Progenitor cell of endocrine pancreas (in vitro differentiated cells): ENCODE measurements at places on chromosomes 16 and 17. TPM values are rescaled to one million over a fixed set of nuclear protein-coding genes. Genes with fewer than 3 reads are reported as not detected.

- no peak overlapping the region for H3K4me3 ChIP-seq
- DNase-seq: no peak
- peaks cover 2% of the 10 kb centered on the region for H3K36me3 ChIP-seq
- H3K27ac ChIP-seq: peak overlapping the region; percentile 10
Observed at GRCh38 chr17:80263253-80264204, 2.9 kb downstream of the RNF213 start.

The SLFN12 gene
- 16.6 and 17.7 TPM in 2 replicates for total RNA-seq

The EPOP gene
- total RNA-seq: 8.2 and 10.0 TPM in 2 replicates

DNA sequence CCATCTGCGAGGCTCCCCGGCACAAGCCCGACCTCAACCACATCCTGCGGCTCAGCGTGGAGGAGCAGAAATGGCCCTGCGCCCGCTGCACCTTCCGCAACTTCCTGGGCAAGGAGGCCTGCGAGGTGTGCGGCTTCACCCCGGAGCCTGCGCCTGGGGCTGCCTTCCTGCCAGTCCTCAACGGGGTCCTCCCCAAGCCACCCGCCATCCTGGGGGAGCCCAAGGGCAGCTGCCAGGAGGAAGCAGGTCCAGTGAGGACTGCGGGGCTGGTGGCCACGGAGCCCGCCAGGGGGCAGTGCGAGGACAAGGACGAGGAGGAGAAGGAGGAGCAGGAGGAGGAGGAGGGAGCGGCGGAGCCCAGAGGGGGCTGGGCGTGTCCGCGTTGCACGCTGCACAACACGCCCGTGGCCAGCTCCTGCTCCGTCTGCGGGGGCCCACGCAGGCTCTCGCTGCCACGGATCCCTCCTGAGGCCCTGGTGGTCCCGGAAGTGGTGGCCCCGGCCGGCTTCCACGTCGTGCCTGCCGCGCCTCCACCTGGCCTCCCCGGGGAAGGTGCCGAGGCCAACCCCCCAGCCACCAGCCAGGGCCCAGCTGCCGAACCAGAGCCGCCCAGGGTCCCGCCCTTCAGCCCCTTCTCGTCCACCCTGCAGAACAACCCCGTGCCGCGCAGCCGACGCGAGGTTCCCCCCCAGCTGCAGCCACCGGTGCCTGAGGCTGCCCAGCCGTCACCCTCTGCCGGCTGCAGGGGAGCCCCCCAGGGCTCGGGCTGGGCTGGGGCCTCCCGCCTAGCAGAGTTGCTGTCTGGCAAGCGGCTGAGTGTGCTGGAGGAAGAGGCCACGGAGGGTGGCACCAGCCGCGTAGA, 13.1 kb upstream of the PRR35 start:
- no peak overlapping the region for H3K4me3 ChIP-seq
- DNase-seq: no peak
- H3K27ac ChIP-seq: no peak overlapping the region
- H3K4me1 ChIP-seq: no peaks in the 10 kb centered on the region
- no peaks in the 10 kb centered on the region for H3K27me3 ChIP-seq
- H3K36me3 ChIP-seq: no peaks in the 10 kb centered on the region

The CCL8 gene
- not detected in 2 replicates for total RNA-seq

- H3K27ac ChIP-seq: no peak overlapping the region
- H3K4me1 ChIP-seq: no peaks in the 10 kb centered on the region
- H3K27me3 ChIP-seq: peaks cover 33% of the 10 kb centered on the region
- no peak for DNase-seq
- H3K4me3 ChIP-seq: no peak overlapping the region
Observed at GRCh38 chr17:73683771-73684170, 39.5 kb upstream of the SDK2 start.

DNA sequence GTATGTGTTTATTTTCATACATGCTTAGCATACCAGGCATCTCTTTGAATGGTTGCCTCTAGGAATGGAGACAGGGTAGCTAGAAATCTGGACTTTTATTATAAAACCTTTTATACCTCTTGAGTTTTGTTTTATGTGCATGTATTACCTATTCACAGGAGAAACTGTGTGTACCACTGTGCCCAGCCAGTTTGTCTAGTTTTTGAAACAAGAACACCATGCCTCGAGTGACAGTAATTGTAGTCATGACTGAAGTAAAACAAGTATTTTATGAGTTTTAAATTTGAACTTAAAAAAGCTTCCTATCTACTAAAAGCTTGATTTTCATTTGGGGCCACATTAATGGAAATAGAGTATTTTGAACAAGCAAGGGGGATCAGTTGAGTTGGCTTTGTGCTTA, 57.4 kb downstream of the SNTB2 start:
- H3K27ac ChIP-seq: peak overlapping the region; percentile 30
- H3K27me3 ChIP-seq: no peaks in the 10 kb centered on the region
- peaks cover 4% of the 10 kb centered on the region for H3K4me1 ChIP-seq
- DNase-seq: no peak
- H3K4me3 ChIP-seq: no peak overlapping the region

DNA sequence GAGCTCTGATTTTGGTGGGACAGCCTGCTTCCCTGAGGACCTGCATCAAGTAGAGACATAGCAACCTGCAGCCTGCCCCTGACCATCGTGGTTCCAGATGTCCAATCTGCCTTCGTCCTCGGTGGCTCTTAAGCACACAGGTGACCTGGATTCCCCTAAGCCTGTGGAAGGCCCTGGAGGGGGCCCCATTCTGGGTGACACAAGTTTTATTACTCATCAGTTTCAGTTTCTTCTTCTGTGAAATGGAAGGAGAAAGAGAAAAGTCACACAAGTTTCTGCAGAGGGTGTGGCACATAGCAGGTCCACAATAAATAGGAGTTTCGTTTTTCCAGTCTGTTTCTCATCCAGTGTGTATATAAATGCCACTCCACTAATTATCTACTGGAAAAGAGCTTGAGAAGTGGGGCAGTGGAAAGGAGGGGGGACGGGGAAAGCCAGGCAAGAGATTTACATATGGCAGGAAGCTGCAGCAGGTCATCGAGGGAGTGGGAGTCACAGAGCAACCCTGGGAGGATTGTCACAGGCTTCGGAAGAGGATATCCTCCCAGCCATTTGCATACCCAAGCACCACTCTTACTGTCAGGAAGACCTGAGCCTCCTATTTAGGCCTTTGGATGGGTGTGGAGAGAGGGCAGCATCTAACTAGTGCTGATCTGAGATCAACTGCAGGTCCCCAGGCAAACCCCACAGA, 10.0 kb upstream of the NOS2 start:
- peaks cover 7% of the 10 kb centered on the region for H3K4me1 ChIP-seq
- no peak for DNase-seq
- H3K36me3 ChIP-seq: no peaks in the 10 kb centered on the region
- H3K4me3 ChIP-seq: no peak overlapping the region
- H3K27me3 ChIP-seq: peaks cover 27% of the 10 kb centered on the region
- H3K27ac ChIP-seq: no peak overlapping the region

- no peak overlapping the region for H3K4me3 ChIP-seq
- H3K4me1 ChIP-seq: peaks cover 11% of the 10 kb centered on the region
- peak; percentile 44 for DNase-seq
- H3K27me3 ChIP-seq: peaks cover 25% of the 10 kb centered on the region
- no peak overlapping the region for H3K27ac ChIP-seq
Observed at GRCh38 chr17:81522491-81523401, 5.4 kb upstream of the FSCN2 start.

The EIF4A3 gene
- total RNA-seq: 83.6 and 86.8 TPM in 2 replicates

DNA sequence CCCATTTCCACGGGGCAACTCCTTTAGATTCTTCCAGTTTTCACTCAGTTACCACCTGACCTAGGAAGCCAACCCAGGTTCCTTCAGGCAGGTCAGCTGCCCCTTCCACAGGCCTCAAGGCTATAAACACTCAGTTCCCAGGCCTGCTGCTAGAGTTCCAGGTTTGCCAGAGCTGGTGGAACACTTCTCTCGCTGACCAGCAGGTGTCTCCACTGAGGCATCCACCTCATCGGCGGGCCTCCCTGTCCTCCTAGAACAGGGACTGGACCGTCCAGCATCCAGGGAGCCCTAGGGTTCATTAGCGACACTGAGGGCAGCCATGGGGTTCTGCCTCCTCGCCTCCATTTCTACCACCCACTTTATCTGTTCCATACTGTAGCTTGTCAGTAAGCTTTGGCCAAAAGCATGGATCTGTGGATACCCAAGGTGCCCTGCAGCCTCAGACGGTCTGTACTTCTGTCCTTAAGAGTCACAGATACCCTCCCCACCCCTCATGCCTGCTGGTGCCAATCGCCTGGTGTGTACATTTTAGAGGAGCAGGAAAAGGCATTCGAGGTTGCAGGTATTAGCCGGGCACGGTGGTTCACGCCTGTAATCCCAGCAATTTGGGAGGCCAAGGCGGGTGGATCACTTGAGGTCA, 29.0 kb downstream of the PIMREG start:
- DNase-seq: peak; percentile 75
- peak overlapping the region; percentile 10 for H3K27ac ChIP-seq
- H3K36me3 ChIP-seq: no peaks in the 10 kb centered on the region
- H3K4me1 ChIP-seq: peaks cover 7% of the 10 kb centered on the region
- no peak overlapping the region for H3K4me3 ChIP-seq

GRCh38 chr16:84643180-84643583, 5.1 kb upstream of the KLHL36 start:
- H3K4me3 ChIP-seq: no peak overlapping the region
- peaks cover 25% of the 10 kb centered on the region for H3K27me3 ChIP-seq

DNA sequence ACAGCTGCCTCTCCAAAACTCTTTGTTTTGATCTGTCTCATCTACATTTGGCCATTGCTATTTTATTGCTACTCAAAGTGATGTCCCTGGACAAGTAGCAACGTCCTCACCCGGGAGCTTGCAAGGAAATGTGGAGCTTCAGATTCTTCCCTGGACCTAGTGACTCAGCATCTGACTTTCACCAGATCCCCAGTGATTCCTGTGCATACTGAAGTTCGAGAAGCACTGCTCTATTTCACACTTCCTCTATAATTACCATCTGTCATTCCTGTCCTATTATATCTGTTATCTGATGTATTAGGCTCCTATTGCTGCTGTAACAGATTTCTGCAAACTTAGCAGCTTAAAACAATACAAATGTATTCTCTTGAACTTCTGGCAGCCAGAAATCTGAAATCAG, 28.5 kb upstream of the VAT1L start:
- H3K36me3 ChIP-seq: no peaks in the 10 kb centered on the region
- no peak overlapping the region for H3K4me3 ChIP-seq
- H3K27ac ChIP-seq: no peak overlapping the region
- DNase-seq: no peak
- no peaks in the 10 kb centered on the region for H3K27me3 ChIP-seq

- no peaks in the 10 kb centered on the region for H3K4me1 ChIP-seq
- peak overlapping the region; percentile 49 for H3K27ac ChIP-seq
- no peak for DNase-seq
Observed at GRCh38 chr16:1572673-1573072, 39.2 kb downstream of the IFT140 start.

DNA sequence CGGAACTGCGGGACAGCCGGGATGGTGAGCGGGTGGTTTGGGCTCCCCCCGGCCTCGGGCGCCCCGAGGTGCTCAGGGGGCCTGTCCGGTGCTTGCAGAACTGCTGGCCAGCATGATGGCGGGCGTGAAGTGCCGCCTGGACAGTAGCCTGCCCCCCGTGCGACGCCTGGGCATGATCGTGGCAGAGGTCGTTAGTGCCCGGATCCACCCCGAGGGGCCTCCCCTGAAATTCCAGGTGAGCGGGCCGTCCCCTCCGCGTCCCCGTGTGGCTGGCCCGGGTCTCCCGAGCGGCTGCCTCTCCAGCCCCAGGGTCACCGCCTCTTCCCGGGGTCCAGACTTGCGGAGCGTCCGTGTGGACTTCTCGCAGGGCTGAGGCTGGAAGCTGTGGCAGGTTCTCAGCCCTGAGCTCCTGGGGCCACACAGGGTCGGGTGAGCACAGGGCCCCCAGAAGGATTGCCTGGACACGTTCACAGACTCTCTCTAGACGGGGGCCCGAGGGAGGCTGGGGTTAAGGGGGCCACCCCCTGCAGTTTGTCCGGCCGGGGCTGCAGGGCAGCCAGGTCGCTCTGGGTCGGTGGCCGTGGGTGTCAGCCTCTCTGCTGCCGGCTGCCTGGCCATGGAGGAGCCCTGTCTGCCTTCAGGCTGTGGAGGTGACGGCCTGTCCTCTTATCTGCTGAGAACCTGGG, 7.4 kb downstream of the TELO2 start:
- no peak overlapping the region for H3K4me3 ChIP-seq
- DNase-seq: no peak
- H3K27ac ChIP-seq: no peak overlapping the region
- peaks cover 11% of the 10 kb centered on the region for H3K36me3 ChIP-seq
- no peaks in the 10 kb centered on the region for H3K4me1 ChIP-seq
- H3K27me3 ChIP-seq: no peaks in the 10 kb centered on the region

The TMEM219 gene
- 89.4 and 91.9 TPM in 2 replicates for total RNA-seq

DNA sequence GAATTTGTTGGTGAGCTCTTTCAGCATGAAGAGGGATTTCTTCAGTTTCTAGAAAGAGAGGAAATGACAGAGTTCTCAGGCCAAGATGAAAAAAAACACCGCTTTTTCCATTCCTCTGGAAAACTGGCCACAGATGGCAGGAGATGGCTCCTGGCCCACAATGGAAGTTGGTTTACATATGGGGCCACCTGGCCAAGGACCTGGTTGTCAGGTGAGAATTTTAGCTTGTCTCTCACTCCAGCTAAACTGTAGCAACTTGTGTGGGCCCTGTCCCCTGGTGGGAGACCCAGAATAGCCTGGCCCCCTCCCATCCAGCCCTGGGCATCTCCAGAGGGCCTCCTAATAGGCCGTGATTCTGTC, 33.6 kb downstream of the LGALS9 start:
- H3K4me3 ChIP-seq: no peak overlapping the region
- H3K27ac ChIP-seq: no peak overlapping the region
- H3K4me1 ChIP-seq: no peaks in the 10 kb centered on the region
- peaks cover 6% of the 10 kb centered on the region for H3K27me3 ChIP-seq
- no peaks in the 10 kb centered on the region for H3K36me3 ChIP-seq

- peaks cover 14% of the 10 kb centered on the region for H3K36me3 ChIP-seq
- no peak overlapping the region for H3K4me3 ChIP-seq
- no peak for DNase-seq
- peaks cover 2% of the 10 kb centered on the region for H3K4me1 ChIP-seq
Observed at GRCh38 chr16:75351183-75351582, 82.1 kb downstream of the CFDP1 start.

DNA sequence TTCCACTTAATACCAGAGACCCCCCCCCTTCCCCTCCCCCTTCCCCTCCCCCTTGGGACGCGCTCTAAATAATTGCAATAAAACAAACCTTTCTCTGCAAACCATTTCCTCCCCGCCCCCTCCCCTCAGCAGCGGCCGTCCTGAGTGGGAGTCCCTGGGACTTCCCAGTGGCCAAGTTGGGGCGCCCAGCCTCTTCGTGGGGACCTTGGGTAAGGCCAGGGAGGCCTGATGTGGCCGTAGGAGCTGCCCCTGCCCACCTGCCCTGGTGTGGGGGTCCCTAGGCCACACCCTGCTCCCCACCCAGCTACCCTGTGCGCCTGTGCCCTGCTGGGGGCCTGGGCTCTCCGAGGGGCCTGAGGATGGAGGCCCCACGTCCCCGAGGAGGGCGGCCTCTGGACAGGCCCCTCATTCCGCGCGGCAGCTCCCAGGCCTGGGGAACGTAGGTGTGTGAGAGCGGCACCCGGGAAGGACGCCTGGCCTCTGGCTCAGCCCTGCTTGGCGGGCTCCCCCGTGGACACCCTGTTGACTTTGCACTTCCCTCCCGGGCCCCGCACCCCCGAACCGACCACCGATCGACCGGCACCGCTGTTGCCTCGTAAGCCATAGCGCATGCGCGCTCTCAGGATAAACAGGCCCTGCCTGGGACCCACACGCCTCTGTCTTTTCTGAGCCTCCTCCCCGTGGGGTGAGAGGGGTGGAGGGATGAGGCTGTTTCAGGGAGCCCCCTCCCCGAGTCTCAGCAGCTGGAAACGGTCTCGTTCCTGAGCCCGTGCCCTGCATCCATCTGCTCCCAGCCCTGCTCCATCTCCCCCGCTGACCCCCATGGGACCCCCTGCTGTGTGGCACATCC, 9.0 kb downstream of the NTHL1 start:
- H3K4me3 ChIP-seq: no peak overlapping the region
- no peak for DNase-seq
- H3K27me3 ChIP-seq: no peaks in the 10 kb centered on the region
- H3K27ac ChIP-seq: no peak overlapping the region
- peaks cover 1% of the 10 kb centered on the region for H3K36me3 ChIP-seq
